ENCODE measurements at places on chromosomes 16 and 17. TPM values are rescaled to one million over a fixed set of nuclear protein-coding genes. Genes with fewer than 3 reads are reported as not detected.

HSPB9 gene
- 0.07 TPM for total RNA-seq

IRF8 gene
- total RNA-seq = not detected

HIGD1B gene
- not detected for total RNA-seq

HBA2 gene
- not detected for total RNA-seq

ZNF764 gene
- total RNA-seq = 5.1 TPM
